ENCODE measurements at places on chromosomes 2 and 18.

DNA sequence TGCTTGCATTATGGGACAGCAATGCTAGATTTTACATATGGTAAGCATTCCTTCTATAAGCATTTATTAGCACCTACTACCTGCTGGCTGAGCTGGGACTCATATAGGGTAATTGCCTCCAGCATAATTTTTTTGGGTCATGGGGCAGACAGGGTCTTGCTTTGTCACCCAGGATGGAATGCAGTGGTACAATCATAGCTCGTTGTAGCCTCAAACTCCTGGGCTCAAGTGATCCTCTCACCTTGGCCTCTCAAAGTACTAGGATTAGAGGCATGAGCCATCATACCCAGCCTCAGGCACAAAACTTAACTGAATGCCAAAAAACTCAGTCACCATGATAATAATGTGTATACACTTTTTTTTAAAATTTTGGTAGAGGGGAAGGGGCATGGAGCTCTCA is 35.3 kb downstream of the TMEM237 start:
- DNase-seq: no peak

DNA sequence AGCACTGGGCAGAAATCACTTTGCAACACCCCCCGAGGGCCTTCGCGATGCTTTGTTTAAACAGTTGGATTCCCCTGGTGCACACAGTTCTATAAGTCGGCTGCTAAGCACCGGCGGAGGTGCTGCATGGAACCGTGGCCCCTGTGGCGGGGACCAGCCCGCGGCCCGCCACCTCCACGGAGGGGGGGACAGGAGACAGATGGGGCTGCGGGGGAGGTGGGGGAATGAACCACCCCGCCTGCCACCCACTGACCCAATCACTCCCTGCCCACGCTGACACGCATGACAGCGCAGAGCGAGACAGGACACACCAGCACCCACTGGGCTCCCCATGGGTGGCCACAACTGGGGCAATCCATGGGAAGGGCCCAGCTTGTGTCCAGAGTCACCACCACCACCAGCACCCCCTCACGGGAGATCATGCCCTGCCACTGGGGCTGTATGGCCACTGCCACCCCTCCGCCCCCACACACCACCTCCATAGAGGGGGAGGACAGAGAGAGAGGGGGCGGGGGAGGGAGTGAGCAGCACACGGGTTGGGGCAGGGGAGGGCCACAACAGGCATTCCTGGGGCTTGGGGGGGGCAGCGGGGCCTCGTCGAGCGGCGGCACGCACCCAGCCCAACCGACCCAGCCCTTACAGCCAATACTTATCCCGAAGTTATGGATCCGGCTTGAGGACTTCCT is 118.3 kb upstream of the ANKRD30BL start:
- DNase-seq: no peak

DNA sequence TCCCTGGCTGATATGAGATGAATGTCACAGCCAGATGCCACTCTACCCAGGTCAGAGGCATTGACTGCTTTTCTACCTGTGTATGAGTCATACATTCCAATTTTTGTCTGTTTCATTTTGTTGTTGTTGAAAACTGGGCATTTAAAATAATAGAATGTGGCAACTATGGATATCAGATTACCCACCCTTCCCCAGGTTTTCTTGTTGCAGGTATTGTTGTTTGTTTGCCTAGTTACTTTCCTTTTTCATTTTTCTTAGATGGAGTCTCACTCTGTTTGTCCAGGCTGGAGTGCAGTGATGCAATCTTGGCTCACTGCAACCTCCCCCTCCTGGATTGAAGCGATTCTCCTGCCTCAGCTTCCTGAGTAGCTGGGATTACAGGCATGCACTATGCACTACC is 70.2 kb downstream of the LRRC30 start:
- DNase-seq: no peak

- peak; percentile 85 for DNase-seq
Observed at GRCh38 chr2:230130668-230131364, 62.1 kb upstream of the SLC16A14 start.

- DNase-seq: no peak
Observed at GRCh38 chr2:109433926-109434325, 179.8 kb downstream of the SEPTIN10 start.

- DNase-seq: no peak
Observed at GRCh38 chr2:203534621-203535077, 452 bp downstream of the RAPH1 start.

DNA sequence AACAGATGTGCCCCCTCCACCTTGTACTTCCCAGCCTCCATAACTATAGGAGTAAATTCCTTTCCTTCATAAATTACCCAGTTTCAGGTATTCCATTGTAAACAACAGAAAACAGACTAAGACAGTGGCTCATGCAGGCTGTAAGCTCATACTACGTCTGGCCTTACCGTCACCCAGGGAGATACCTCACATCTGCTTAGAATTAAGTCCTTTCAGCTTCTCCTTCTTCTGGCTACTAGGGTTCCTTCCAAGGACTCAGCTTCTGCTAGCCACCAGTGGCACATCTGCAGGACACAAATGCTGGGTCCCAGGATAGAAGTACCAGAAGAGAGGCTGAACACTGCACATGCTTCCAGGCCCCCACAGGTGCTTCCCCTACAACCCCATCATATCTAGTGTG is 22.4 kb upstream of the FEZ2 start:
- DNase-seq: no peak

GRCh38 chr2:62101886-62102285 is 94.0 kb upstream of the B3GNT2 start:
- no peak for DNase-seq

DNA sequence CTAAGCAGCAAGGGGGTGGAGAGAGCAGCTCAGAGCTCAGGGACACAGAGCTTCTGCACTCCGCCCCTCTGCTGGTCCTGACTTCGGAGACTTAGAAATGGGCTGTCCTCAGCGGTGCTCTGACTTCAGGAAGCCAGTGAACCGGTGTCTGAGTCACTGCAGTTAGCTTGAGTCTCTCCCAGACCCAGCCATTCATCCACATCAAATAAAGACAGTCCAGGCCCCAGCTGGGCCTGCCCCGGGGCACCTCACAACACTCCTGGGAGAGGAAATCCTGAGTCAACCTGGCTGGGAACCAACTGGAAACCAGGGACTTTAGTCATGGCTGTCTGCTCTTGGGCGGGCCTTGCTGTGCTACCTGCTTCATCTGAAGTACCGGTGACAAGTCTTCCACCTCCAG is 5.4 kb upstream of the ITGB6 start:
- no peak for DNase-seq

- DNase-seq: no peak
Observed at GRCh38 chr18:57060814-57061213, 86.1 kb upstream of the BOD1L2 start.

DNA sequence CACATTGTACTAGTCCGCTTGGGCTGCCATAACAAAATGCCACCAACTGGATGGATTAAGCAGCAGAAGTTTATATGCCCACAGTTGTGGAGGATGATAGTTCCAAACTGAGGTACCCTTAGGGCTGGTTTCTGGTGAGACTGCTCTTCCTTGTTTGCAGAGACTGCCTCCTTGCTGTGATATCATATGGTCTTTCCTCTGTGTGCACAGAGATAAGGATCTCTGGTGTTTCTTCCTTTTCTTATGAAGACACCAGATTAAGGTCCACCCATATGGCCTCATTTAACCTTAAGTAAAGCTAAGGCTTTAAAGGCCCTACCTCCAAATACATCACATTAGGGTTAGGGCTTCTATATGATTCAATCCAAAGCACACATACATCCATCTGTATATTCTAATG is 738.2 kb upstream of the GCFC2 start:
- no peak for DNase-seq

All from ovary (tissue), 10 donors.